ENCODE measurements at places on chromosomes 6 and 20. TPM values are rescaled to one million over a fixed set of nuclear protein-coding genes. Genes with fewer than 3 reads are reported as not detected.

GHRH gene
- total RNA-seq: 0.97 TPM

RUNX2 gene
- 0.24 TPM for total RNA-seq

HLA-DRB5 gene
- 17.7 TPM for total RNA-seq

PRSS16 gene
- not detected for total RNA-seq

NINL gene
- 10.7 TPM for total RNA-seq

MCHR2 gene
- total RNA-seq: not detected

TBXT gene
- total RNA-seq: not detected

CABLES2 gene
- 15.0 TPM for total RNA-seq

ANKRD66 gene
- total RNA-seq: not detected

ERVFRD-1 gene
- total RNA-seq: 0.05 TPM

SLC22A7 gene
- total RNA-seq: not detected

PIM1 gene
- total RNA-seq: 28.3 TPM

KHDRBS2 gene
- not detected for total RNA-seq

MMP24 gene
- total RNA-seq: 0.13 TPM

DEFB110 gene
- not detected for total RNA-seq

TNNC2 gene
- 0.43 TPM for total RNA-seq

RPRD1B gene
- 74.2 TPM for total RNA-seq

CHMP4B gene
- 101 TPM for total RNA-seq

CLPSL2 gene
- total RNA-seq: not detected

KCNK15 gene
- total RNA-seq: 0.19 TPM

Data from Right ventricle myocardium superior (tissue), 1 donor.